Stimulated activated naive CD8-positive, alpha-beta T cell treated with anti-CD3 and anti-CD28 coated beads, Interleukin-15, amount 100 ng/mL, for 72 hours (primary cell): ENCODE measurements at places on chromosomes 5 and 9.

- DNase-seq, result no peak
Measured at GRCh38 chr9:79764374-79764773, 192.6 kb downstream of the TLE4 start.

- DNase-seq, result no peak
Measured at GRCh38 chr5:167850911-167851310, 440.5 kb upstream of the WWC1 start.

GRCh38 chr5:30736669-30737068 is 456.8 kb upstream of the CDH6 start:
- no peak for DNase-seq

DNA sequence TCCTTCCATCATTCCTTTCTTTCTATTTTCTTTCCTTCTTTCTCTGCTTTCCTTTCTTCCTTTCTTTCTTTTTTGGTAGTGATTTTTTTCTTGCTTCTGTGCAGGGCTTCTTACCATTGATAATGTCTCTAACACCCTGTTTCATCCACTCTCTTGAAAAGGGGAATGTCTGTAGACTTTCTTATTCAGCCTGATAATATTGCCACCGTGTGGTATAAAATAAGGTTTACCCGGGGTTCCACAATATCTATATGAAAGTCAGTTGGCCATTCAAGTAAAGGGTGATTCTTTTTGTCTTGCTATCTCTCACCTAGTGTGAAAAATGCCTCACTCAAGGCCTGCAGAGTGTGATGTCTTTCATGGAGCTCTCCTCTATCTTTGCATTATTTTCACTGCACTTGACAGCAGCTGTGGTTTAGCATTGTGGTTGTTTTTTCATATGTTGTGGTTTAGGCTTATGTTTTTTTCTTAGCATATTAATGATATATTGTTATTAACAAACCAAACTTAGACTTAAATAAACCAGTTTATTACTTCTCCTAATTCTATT is 153.9 kb downstream of the CSNK1G3 start:
- DNase-seq, result no peak
